T-helper 17 cell (primary cell): ENCODE measurements at places on chromosomes 2 and 18.

GRCh38 chr2:230879891-230880290 lies 15.1 kb downstream of the ITM2C start:
- no peaks in the 10 kb centered on the region for H3K27me3 ChIP-seq
- no peak overlapping the region for H3K27ac ChIP-seq
- H3K36me3 ChIP-seq = no peaks in the 10 kb centered on the region

GRCh38 chr2:172484253-172484652 lies 56.9 kb downstream of the ITGA6 start:
- peak overlapping the region; percentile 12 for H3K4me3 ChIP-seq
- H3K4me1 ChIP-seq = peaks cover 17% of the 10 kb centered on the region
- DNase-seq = no peak
- H3K36me3 ChIP-seq = peaks cover 19% of the 10 kb centered on the region
- no peaks in the 10 kb centered on the region for H3K27me3 ChIP-seq
- peak overlapping the region; percentile 88 for H3K27ac ChIP-seq

GRCh38 chr18:46939998-46940571 lies 22.7 kb downstream of the KATNAL2 start:
- peaks cover 2% of the 10 kb centered on the region for H3K36me3 ChIP-seq
- H3K27me3 ChIP-seq = peaks cover 13% of the 10 kb centered on the region
- H3K4me1 ChIP-seq = peaks cover 3% of the 10 kb centered on the region
- no peak overlapping the region for H3K27ac ChIP-seq
- no peak for DNase-seq
- no peak overlapping the region for H3K4me3 ChIP-seq

- peaks cover 2% of the 10 kb centered on the region for H3K4me1 ChIP-seq
- H3K36me3 ChIP-seq = peaks cover 3% of the 10 kb centered on the region
- peaks cover 4% of the 10 kb centered on the region for H3K27me3 ChIP-seq
- H3K27ac ChIP-seq = no peak overlapping the region
- DNase-seq = no peak
- H3K4me3 ChIP-seq = no peak overlapping the region
Observed at GRCh38 chr18:10169064-10169562, 255.3 kb downstream of the VAPA start.

DNA sequence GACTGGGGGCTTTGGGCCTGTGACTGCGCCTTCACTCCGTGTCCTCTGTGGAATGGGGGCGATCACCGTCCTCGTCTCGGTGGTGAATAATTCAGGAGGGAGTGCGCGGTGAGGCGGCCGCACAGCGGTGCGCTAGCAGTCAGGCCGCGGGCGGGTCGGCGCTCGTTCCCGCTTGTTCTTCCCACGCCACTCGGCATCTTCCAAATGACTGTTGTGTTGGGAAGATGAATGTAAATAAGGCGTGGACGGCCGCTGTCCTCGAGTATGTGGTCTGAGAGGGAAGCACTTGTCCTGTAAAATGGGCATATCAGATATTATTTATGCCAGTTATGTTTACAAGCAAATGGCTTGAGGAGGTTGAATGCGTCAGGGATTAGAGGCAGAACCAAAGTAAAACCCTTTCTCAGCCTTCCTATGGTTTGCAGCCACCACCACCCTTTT lies 608 bp upstream of the VPS4B start:
- H3K36me3 ChIP-seq = peaks cover 3% of the 10 kb centered on the region
- peak overlapping the region; percentile 97 for H3K27ac ChIP-seq
- peak overlapping the region; percentile 93 for H3K4me3 ChIP-seq

DNA sequence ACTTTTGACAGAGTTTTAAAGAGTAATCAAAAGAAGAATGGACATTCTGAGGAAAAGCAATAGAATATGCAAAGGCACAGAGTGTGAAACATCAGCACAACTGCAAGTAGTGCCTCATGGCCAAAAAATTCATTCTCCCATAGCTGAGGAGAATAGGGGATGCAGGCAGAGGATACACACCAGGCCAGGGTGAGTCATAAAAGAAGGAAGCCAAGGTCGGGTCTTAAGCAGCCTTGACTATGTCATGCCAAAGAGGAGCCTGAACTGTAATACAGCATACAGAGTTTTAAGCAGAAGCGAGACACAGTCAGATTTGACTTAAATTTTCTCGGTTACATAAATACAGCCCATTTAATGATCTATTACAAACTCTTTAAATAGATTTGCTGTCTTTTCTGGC lies 165.0 kb downstream of the LNPK start:
- no peaks in the 10 kb centered on the region for H3K4me1 ChIP-seq
- H3K27me3 ChIP-seq = peaks cover 45% of the 10 kb centered on the region
- no peak overlapping the region for H3K4me3 ChIP-seq
- no peak overlapping the region for H3K27ac ChIP-seq
- DNase-seq = no peak
- H3K36me3 ChIP-seq = no peaks in the 10 kb centered on the region

GRCh38 chr2:65940856-65941255 lies 494.1 kb upstream of the MEIS1 start:
- no peak overlapping the region for H3K27ac ChIP-seq
- no peaks in the 10 kb centered on the region for H3K27me3 ChIP-seq
- no peaks in the 10 kb centered on the region for H3K36me3 ChIP-seq
- DNase-seq = no peak

GRCh38 chr2:29001806-29002205 lies 20.7 kb downstream of the TOGARAM2 start:
- no peak for DNase-seq
- H3K4me3 ChIP-seq = peak overlapping the region; percentile 63
- H3K27ac ChIP-seq = peak overlapping the region; percentile 91
- no peaks in the 10 kb centered on the region for H3K27me3 ChIP-seq
- peaks cover 28% of the 10 kb centered on the region for H3K4me1 ChIP-seq
- H3K36me3 ChIP-seq = no peaks in the 10 kb centered on the region

DNA sequence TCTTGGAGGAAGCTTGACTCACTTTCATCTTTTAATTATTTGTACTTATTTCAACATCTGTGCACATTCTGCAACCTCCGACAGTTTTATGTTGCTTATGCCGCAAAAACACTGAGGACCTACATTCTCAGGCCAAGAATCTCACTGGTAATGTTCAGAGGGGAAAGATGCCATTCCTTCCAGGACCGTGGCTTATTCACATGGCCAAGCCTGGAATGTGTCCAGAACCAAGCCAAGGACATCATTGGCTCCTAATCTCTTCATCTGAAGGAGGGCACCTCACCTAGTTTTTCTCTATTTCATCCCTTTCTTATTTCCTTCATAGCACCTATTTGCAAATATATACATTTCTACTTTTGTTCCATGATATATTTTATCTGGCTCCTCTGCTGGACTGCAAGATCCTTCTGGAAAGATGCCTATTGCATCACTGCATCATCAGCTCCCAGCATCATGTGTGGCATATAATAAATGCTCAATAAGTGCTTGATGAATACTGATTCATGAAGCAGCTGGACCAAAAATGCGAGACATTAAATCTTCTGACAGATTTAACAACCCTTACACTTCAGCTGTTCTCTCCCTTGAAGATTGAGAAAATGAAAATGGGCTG lies 377.1 kb downstream of the TNS1 start:
- H3K4me3 ChIP-seq = no peak overlapping the region
- no peaks in the 10 kb centered on the region for H3K4me1 ChIP-seq
- no peak overlapping the region for H3K27ac ChIP-seq
- peaks cover 3% of the 10 kb centered on the region for H3K36me3 ChIP-seq

DNA sequence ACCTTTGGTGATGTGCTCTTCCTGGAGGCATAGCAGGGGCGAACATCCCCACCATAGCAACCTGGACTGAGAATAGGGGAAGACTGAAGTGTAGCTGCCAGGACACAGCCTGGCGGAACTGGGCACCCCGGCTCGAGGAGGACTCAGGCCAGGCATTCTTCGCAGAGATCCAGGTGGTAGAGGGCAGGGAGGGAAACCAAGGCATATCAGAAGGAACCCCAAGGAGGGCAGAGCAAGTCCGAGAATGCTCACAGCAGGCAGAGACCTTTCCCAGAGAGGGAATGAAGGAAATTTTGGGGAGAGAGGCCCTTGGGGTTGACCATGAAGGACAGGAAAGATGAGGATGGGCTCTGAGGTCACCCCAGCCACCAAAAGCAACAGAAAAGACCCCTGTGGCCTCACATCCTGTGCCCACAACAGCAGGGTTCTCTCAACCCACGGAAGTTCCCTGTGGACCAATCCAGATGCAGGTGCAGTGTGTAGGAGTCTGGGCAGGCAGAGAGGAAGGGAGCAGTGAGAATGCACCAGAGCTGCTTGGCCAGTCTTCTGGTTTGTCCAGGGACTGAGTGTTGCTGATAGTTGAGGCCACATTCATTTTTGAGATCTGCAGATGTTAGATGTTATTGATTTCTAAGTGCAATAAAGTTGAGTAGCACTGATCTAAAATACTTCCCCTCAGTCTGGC lies 136.9 kb downstream of the PXDN start:
- H3K36me3 ChIP-seq = no peaks in the 10 kb centered on the region
- H3K4me3 ChIP-seq = no peak overlapping the region
- peaks cover 19% of the 10 kb centered on the region for H3K27me3 ChIP-seq
- DNase-seq = no peak
- no peak overlapping the region for H3K27ac ChIP-seq

GRCh38 chr2:176585791-176586190 lies 316.5 kb downstream of the MTX2 start:
- peaks cover 41% of the 10 kb centered on the region for H3K27me3 ChIP-seq
- H3K27ac ChIP-seq = no peak overlapping the region
- H3K4me1 ChIP-seq = no peaks in the 10 kb centered on the region
- H3K36me3 ChIP-seq = peaks cover 2% of the 10 kb centered on the region
- no peak overlapping the region for H3K4me3 ChIP-seq
- no peak for DNase-seq

DNA sequence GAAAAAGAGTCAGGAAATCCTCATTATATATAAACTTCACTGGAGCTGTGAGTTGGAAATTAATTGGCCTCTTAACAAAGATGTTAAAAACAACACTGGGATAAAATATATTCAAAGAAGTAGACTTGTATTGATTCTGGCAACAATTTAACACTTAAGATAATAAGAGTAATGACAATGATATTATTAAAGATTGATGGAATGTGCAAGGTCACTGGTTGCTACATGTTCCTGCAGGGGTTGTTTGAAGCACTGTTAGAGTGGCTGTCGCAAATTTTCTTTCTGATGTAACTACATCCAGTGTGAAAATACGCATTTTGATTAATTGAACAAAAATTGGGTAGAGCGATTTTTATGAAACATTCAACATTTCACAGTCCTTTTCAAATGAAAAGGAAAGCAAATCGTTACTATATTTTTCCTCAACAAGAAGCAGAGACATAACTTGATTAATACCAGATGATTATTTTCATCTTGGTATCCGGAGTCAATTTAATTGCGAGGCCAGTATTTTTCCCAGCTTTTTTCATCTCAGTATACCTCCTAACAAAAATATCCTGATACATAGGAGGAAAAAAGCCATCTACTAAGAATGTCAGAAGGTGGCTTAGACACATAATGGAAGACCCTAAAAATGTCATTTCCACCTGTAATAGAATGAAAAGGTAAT lies 6.1 kb downstream of the PTGR3 start:
- no peak for DNase-seq
- H3K27me3 ChIP-seq = no peaks in the 10 kb centered on the region
- peaks cover 2% of the 10 kb centered on the region for H3K36me3 ChIP-seq
- no peak overlapping the region for H3K4me3 ChIP-seq

- H3K36me3 ChIP-seq = no peaks in the 10 kb centered on the region
- peaks cover 15% of the 10 kb centered on the region for H3K4me1 ChIP-seq
- no peak overlapping the region for H3K27ac ChIP-seq
- DNase-seq = no peak
- peaks cover 63% of the 10 kb centered on the region for H3K27me3 ChIP-seq
Observed at GRCh38 chr2:153476816-153477635, 1.5 kb downstream of the RPRM start.

DNA sequence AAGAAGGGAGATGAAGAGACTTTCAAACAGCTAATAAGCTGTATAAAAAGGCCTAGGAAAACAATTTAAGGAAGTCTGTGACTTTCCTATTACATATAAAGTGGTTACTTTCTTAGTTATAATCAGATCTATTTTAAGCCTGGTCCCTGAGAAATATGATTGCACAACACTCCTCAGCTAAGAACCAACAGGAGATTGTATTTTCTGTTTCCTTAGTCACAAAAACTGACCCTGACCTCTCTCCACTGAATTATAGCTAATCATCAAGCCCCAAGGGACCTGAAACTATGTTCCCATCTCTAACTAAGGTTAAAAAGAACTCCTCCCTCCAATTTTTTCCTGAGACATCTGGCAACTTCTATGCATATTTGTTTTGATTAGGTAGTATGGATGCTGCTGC lies 106.9 kb downstream of the ROCK1 start:
- no peak for DNase-seq
- no peak overlapping the region for H3K4me3 ChIP-seq
- peak overlapping the region; percentile 45 for H3K27ac ChIP-seq
- peaks cover 7% of the 10 kb centered on the region for H3K4me1 ChIP-seq

- H3K27ac ChIP-seq = no peak overlapping the region
- no peaks in the 10 kb centered on the region for H3K27me3 ChIP-seq
- no peak overlapping the region for H3K4me3 ChIP-seq
- H3K4me1 ChIP-seq = peaks cover 5% of the 10 kb centered on the region
Observed at GRCh38 chr2:65388596-65389390, 43.6 kb downstream of the SPRED2 start.

- DNase-seq = no peak
- H3K36me3 ChIP-seq = peaks cover 15% of the 10 kb centered on the region
- no peak overlapping the region for H3K27ac ChIP-seq
- peaks cover 17% of the 10 kb centered on the region for H3K4me1 ChIP-seq
- H3K4me3 ChIP-seq = no peak overlapping the region
- no peaks in the 10 kb centered on the region for H3K27me3 ChIP-seq
Observed at GRCh38 chr18:45916302-45916701, 50.8 kb downstream of the EPG5 start.

DNA sequence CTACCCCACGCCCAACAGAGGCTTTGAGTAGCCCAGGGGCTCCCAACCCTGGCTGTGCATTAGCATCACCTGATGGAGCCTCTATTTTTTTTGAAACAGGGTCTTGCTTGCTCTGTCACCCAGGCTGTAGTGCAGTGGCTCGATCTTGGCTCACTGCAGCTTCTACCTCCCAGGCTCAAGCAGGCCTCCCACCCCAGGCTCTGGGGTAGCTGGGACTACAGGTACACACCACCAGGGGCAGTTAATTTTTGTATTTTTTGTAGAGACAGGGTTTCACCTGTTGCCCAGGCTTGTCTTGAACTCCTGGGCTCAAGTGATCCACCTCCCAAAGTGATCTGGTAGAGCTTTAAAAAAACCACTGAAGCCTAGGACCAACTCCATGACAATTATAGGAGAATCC lies 394.8 kb upstream of the ATP5MC3 start:
- H3K4me1 ChIP-seq = peaks cover 3% of the 10 kb centered on the region
- DNase-seq = no peak
- peaks cover 31% of the 10 kb centered on the region for H3K27me3 ChIP-seq
- no peak overlapping the region for H3K4me3 ChIP-seq
- H3K27ac ChIP-seq = no peak overlapping the region

DNA sequence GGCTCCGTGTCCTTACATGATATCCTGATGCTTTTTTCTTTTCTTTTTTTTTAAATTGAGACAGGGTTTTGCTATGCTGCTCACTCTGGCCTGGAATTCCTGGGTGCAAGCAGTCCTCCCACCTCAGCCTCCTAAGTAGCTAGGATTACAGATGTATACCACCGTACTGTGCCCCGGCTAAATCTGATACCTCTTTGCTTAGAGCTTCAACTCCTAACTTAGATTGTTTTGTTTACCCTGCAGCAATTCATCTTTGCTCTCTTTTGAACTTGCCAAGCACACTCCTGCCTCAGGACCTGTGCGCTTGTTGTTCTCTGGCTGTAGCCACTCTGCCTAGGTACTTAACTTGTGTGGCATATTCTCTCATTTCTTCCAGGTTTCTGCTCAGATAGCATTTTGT lies 24.5 kb downstream of the RAB10 start:
- H3K4me1 ChIP-seq = peaks cover 26% of the 10 kb centered on the region
- no peak overlapping the region for H3K4me3 ChIP-seq
- peak overlapping the region; percentile 93 for H3K27ac ChIP-seq
- DNase-seq = no peak

- no peaks in the 10 kb centered on the region for H3K27me3 ChIP-seq
- H3K27ac ChIP-seq = no peak overlapping the region
- H3K4me1 ChIP-seq = no peaks in the 10 kb centered on the region
- no peak overlapping the region for H3K4me3 ChIP-seq
Observed at GRCh38 chr2:154392256-154392655, 306.2 kb upstream of the KCNJ3 start.
